Activated CD4-positive, CD25-positive, alpha-beta regulatory T cell treated with anti-CD3 and anti-CD28 coated beads, Interleukin-2, amount 50 U/mL, for 16 hours (primary cell): ENCODE measurements at places on chromosomes 3 and 15.

DNA sequence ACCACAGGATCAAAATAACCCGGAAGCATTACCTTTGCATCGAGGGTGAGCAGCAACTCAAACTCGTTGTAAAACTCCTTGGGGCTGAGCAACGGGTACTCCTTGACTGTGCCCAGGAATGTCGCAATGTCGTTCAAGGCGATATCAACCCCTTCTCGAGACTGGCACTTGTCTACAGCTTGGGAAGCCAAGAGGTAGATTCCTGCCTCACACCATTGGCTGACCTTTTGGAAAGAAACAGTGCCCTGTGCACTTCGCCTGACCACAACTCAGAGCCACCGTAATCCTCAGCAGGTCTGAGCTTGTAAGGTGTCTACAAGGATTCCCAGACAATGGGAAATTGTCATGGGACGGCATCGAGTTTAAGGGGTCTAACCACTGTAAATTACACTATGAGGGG lies 43.9 kb downstream of the B3GNT5 start:
- DNase-seq, result no peak

- DNase-seq, result no peak
These were observed 607 bp upstream of the SENP2 start for GRCh38 chr3:185585518-185585858.

DNA sequence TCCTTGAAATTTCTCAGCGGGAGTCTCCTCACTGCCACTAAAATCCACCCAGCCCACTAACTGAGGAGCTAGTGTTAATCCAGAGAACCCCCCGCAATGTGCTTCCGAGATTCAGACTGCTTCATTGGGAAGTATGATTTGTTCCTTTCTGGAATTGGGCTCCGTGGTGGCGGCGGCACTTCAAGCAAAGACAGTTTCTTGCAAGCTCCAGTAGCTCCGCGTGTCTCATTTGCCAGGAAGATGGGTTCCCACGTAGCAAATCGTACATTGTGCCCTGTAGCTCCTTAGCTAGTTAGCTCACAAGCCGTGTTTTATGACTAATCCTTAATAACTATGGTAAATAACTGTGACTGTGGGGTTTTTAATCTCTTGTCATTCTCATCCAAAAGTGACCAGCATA lies 45.4 kb downstream of the SLC6A1 start:
- no peak for DNase-seq

DNA sequence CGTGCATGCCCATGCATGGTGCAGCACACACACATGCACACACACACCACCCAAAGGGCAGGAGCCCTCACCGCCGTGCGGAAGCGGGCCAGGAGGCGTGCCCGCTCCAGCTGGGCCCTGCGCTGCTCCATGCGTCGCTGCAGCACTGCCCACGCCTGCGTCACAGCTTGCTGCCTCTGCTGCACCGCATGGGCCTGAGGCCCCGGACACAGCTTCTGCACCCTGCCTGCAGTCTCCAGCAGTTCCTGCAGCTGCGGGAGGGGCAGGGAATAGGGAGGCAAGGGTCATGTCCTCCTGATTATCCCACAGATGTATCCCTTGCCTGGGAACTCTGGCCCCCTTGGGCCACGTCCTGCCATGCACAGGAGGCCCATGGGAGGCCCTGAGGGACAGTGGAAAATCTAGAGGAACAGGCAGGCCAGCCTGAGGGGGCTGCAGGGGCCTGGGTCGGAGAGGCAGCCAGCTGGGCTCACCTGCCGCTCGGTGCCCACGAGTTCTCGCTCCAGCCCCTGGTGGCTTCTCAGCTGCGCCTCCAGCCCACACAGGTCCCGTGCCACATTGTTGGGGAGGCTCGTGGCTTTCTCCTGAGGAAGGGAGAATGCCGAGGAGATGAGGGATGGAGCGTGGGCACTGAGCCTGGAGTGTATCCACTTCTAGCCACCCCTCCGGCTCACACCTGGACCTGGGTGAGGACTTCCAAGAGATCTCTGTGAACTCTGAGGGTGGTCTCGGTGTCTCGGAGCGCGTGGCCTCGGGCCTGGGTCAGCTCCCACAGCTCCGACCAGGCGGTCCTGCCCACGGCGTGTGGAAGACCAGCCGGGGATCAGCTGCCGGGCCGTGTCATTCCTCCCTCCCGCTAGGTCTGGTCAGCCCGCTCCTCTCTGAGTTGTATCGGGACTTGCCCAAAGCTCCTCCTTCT lies 23.8 kb downstream of the SPTBN5 start:
- DNase-seq, result no peak

- DNase-seq, result no peak
These were observed 83.9 kb upstream of the MEX3B start for GRCh38 chr15:82129761-82130160.

- DNase-seq, result no peak
These were observed 12.3 kb downstream of the PLEKHO2 start for GRCh38 chr15:64854041-64854440.

- no peak for DNase-seq
These were observed 393.3 kb downstream of the FEZF2 start for GRCh38 chr3:61980041-61980440.

DNA sequence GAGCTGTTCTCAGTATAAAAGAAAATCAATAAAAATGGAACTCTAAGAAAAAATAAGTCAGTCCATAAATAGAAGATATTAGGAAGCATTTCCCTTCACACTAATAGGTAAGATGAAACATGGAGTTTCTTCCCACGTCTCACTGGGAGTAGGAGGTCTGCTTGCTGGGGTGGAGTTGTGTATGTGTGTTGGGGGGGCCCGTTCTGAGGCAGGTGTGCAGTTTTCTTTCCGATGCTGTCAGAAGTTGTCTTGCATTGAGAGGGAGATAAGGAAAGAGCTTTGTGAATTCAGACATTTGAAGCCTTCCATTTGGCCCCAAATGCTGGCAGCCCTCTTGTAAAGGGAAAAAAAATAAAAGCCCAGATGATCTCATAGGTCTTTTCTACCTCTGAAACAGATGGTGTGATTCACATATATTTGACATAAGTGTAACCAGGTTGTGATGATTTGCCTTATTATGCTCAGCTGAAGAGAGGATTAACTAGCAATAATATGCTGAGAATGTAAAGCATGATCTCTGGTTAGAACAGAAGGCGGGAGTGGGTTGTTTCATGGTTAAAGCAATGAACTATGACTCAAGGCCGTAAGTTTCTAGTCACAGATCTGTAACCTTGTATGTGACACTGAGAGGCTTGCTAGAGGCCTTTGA lies 8.8 kb downstream of the RASGRP1 start:
- DNase-seq, result no peak

DNA sequence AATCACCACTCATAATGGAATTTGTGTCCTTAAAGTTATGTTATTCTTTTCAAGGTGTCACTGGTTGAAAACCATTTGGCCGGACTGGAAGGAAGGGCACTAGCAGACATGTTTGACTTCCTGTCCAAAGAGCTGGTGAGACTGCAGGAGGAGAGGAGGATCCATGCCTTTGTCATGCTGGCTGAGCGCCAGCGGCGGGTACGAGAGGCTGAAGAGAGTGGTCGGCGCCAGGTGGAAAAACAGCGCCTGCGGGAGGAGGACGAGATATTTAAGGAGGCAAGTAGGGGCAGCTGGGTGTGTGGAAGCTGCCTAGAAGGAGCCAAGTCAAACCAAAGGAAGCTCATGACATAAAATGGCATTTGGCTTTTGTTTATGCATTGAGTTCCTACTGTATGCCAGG lies 38.0 kb upstream of the NR1I2 start:
- DNase-seq, result no peak

- DNase-seq, result no peak
These were observed 83.8 kb downstream of the EDEM1 start for GRCh38 chr3:5271372-5271683.

DNA sequence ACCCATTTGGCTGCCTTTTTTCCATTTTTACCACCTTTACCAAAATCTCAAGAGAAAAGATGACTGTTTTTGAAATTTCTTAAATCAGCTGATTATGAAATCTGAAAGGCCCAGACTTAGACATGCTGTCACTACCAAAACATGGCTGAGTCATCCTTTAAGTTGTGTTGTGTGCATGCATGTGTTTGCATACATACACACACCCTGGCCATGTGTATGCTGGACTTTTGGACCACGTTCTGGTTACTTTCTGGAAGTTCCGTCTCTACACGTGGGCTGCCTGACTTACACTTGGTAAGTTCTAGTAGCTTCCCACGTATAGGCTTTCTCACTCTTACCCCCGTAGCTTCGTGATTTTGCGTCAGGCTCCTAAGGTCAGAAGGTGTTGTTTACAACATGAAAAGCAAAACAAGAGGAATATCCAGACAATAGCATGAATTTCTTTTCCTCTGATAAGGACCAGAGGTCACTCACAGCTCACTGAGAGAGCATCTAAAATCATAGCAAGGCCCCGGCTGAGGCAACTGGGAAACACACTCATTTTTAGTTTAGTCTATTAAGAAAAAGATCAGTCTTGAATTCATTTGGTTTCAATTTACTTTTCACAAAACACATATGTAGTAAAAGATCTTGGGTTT lies 62.4 kb downstream of the COL8A1 start:
- DNase-seq, result no peak

- no peak for DNase-seq
These were observed 45.2 kb upstream of the NR2F2 start for GRCh38 chr15:96285305-96285704.

DNA sequence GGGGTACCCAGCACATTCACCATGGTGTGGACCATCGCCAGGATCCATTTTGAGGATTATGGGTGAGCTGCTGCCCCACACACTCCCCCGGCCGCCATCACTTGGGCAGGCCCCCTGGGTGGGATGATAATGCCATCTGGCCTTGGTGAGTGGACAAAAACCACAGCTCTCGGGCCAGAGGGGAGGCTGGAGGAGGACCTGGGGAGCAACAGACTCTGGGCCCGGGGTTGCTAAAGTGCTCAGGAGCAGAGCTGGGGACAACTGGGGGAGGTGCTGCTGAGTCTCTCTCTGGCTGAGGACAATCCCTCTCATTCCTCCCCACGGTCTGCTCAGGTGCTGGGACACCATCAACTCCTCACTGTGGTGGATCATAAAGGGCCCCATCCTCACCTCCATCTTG lies 29.0 kb downstream of the VIPR1 start:
- no peak for DNase-seq

- peak; percentile 78 for DNase-seq
These were observed at the start of gene PLXNA1 for GRCh38 chr3:126982471-126983175. Gene PLXNA1 (plus strand): TSS chr3:126983115. CDS start chr3:126988594, 5,479 bp downstream.

DNA sequence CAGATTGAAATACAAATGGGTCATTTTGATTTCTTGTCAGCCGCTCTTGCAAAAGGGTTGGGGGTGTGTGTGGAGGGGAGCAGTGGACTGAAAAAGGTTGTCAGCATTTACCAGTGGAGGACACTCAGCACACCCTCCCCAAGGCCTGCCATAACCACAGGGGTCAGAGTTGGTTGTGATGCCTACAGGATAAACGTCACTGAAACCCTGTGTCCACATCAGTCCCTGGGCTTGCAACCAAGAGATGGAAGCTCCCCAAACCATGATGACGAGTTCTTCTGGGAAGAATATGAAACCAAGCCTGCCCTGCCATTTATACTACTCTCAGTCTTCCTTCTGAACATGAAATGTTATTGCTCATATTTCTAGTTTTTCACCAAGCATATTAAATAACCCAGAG lies 54.0 kb upstream of the UMPS start:
- no peak for DNase-seq

DNA sequence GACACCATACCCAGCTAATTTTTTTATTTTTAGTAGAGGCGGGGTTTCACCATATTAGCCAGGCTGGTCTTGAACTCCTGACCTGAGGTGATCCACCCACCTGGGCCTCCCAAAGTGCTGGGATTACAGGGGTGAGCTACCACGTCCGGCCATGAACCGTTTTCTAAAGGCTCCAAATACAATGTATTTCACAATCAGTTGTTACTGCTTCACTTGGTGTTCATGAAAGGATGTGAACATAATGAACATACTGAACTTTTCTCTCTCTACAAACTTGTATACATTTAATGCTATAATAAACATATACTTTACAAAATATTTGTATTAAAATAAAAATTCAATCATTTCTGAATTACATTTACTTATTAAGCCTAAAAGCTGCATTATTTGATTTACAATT lies 28.9 kb downstream of the TBL1XR1 start:
- no peak for DNase-seq

GRCh38 chr15:71223516-71223915 lies 108.2 kb downstream of the THSD4 start:
- DNase-seq, result no peak

- no peak for DNase-seq
These were observed 515 bp upstream of the MTHFS start for GRCh38 chr15:79897380-79897678.

- no peak for DNase-seq
These were observed 96.8 kb upstream of the ROBO2 start for GRCh38 chr3:76943058-76943457.

- DNase-seq, result no peak
These were observed 13.4 kb downstream of the SCAMP5 start for GRCh38 chr15:75008629-75009326.

GRCh38 chr3:24311881-24312280 lies 182.8 kb downstream of the THRB start:
- DNase-seq, result no peak
